Activated CD4-positive, alpha-beta T cell treated with anti-CD3 and anti-CD28 coated beads, Interleukin-2, amount 50 U/mL, for 48 hours (primary cell): ENCODE measurements at places on chromosomes 2 and 18.
A peak's percentile ranks its signal among the peaks of the same experiment; 100 is the strongest.

DNA sequence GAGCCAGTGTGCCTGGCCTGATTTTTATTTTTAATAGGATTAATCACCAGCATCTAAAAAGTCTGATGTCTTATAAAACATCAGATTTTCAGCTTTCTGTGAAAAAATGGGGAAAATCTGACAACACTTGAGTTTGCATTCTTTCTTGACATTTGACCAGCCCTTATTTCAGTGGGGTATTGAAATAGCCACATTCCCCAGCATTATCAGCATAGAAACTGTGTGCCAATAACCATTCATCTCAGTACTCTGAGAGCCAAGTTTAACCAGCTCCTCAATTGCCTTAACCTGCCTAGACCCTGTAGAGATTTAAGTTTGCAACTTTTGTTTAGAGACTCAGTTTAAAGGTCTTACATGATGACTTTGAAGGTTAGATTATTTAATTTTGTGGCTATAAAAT lies 155.0 kb downstream of the CERS6 start:
- DNase-seq: no peak

GRCh38 chr2:30631051-30631671 lies 176.1 kb downstream of the CAPN13 start:
- DNase-seq: no peak

GRCh38 chr18:41992703-41993102 lies 37.7 kb downstream of the PIK3C3 start:
- DNase-seq: no peak

DNA sequence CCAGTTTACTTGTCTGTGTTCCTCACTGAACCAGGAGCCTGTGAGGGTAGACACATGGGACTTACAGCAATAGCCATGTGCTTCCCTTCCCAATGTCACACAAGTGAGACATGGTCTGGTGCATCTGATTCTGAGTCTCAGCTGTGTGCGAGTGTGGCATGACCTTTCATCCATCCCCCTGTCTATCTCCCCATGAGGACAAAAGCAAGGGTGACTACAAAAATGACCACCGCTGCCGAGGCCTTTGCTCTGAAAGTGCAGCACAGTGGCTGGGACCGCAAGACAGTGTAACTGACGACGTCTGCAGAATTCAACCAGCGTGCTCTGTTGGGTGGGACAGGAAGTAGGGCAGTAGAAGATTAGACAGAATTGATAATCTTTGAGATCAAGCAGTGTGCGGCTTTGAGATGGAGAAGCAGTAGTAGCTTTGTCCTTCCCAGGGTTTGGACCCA lies 50.5 kb downstream of the RAB31 start:
- no peak for DNase-seq

DNA sequence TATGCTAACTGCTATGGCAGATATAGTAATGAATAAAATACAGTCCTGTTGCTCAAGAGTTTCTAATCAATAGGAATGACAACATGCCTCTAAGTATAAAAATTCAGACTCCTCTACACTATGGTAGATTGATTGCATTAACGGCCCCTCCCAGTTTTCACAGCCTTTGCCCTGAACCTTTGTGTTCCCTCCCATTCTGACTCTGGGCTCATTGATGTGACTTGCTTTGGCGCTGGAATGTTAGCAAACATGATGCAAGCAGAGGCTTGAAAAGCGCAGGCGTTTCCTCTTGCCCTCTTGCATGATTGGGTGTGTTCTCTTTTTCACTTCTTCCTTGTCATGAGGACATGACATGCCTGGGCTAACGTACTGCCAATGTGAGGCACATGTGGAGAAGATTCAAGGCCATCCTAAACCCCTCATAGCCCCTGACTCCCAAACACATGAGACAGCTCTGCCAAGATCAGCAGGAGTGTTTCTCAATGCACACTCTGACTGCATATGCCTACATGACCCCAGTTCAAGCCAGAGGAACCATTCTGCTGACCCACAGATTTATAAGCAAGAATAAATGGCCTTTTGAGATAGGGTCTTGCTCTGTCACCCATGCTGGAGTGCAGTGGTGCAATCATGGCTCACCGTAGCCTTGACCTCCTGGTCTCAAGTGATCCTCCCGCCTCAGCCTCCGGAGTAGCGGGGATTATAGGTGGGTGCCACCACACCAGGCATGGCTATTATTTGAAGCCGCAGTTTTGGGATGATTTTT lies 49.7 kb upstream of the CD28 start:
- no peak for DNase-seq

DNA sequence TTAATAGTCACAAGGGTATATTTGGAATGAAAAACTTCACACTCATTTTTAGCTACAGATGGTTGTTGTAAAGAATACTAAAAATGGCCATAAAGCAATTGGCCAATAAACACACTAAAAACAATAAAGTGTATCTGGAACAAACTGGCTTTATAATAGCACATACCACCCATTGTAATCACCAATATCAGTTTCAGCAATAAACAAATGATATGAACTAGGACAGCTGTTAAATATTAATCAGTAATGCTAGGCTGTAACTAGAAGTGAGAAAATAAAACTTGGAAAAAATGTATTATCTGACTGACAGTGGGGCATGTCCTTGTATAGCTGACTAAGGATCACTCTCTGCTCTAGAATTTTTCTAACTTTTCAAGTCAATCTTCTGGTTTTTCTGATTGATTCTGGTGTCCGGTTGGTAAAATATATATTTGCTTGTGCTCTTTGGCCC lies 312.5 kb downstream of the RND3 start:
- no peak for DNase-seq

- no peak for DNase-seq
Measured at GRCh38 chr2:45554742-45555140, 56.3 kb downstream of the SRBD1 start.

GRCh38 chr2:235493775-235494715 lies at the start of gene AGAP1:
AGAP1 (plus strand) TSS chr2:235494043.
- peak; percentile 33 for DNase-seq
